ENCODE measurements at places on chromosomes 2 and 18. TPM values are rescaled to one million over a fixed set of nuclear protein-coding genes. Genes with fewer than 3 reads are reported as not detected.
A peak's percentile ranks its signal among the peaks of the same experiment; 100 is the strongest.

- H3K27me3 ChIP-seq, result no peaks in the 10 kb centered on the region
- no peaks in the 10 kb centered on the region for H3K36me3 ChIP-seq
- H3K27ac ChIP-seq, result peak overlapping the region; percentile 80
- H3K4me1 ChIP-seq, result peaks cover 5% of the 10 kb centered on the region
Observed at GRCh38 chr2:151543876-151544275, 134.2 kb downstream of the RIF1 start.

- H3K27ac ChIP-seq, result no peak overlapping the region
- H3K27me3 ChIP-seq, result no peaks in the 10 kb centered on the region
- no peak overlapping the region for H3K4me3 ChIP-seq
- no peaks in the 10 kb centered on the region for H3K4me1 ChIP-seq
- H3K36me3 ChIP-seq, result no peaks in the 10 kb centered on the region
Observed at GRCh38 chr2:235858881-235859280, 309.3 kb downstream of the GBX2 start.

The ERICH2 gene
- not detected for total RNA-seq

DNA sequence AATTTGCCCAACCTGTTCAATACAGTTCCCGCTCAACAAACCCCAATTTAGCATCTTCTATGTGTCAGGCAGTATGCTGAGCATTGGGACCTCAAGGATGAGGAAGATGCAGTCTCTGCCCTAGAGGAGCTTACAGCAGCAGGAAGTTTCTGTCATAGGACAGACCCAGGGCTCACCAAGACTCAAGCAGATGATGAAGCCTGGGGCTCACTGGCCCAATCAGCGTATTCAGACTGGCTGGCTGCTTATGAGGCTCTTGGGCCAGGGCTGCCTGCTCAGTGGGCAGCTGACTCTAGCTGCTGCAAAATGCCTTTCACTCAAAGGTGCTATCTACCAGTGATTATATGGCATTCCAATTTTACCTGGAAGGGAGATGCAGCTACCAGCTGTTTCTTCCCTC is 2.1 kb downstream of the FAM178B start:
- H3K27ac ChIP-seq, result no peak overlapping the region
- H3K4me1 ChIP-seq, result no peaks in the 10 kb centered on the region

DNA sequence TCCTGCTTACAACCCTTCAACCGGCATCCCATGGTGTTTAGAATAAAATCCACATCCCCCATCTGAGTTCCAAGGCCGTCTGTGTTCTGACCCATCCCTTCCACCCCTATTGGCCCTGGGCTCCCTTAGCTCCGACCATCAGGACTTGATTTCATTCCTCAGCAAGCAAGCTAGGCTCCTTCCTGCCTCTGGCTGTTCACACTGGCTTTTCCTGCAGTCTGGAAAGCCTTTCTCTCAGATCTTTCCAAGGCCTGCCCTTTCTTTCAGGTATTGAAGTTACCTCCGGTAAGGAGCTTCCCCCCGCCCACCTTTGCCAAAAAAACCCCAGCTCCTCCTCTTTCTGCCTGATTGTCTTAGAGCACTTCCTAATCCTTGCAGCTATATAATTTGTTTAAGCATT is 86.8 kb downstream of the CLIP4 start:
- no peaks in the 10 kb centered on the region for H3K27me3 ChIP-seq
- H3K27ac ChIP-seq, result no peak overlapping the region
- no peaks in the 10 kb centered on the region for H3K36me3 ChIP-seq
- H3K4me1 ChIP-seq, result peaks cover 7% of the 10 kb centered on the region
- H3K4me3 ChIP-seq, result no peak overlapping the region

The CLEC4F gene
- not detected for total RNA-seq

- H3K27ac ChIP-seq, result no peak overlapping the region
- H3K27me3 ChIP-seq, result no peaks in the 10 kb centered on the region
- no peak overlapping the region for H3K4me3 ChIP-seq
- DNase-seq, result no peak
- no peaks in the 10 kb centered on the region for H3K36me3 ChIP-seq
Observed at GRCh38 chr2:179266271-179266670, 1.6 kb upstream of the SESTD1 start.

The C2orf66 gene
- not detected for total RNA-seq

GRCh38 chr2:128494307-128494639 is 175.6 kb upstream of the HS6ST1 start:
- H3K36me3 ChIP-seq, result no peaks in the 10 kb centered on the region
- no peaks in the 10 kb centered on the region for H3K4me1 ChIP-seq
- H3K27ac ChIP-seq, result no peak overlapping the region
- H3K27me3 ChIP-seq, result no peaks in the 10 kb centered on the region
- no peak overlapping the region for H3K4me3 ChIP-seq
- DNase-seq, result no peak

The GREB1 gene
- total RNA-seq, result 4.2 TPM

The VWC2L gene
- total RNA-seq, result not detected

The RSAD2 gene
- total RNA-seq, result 1.9 TPM

DNA sequence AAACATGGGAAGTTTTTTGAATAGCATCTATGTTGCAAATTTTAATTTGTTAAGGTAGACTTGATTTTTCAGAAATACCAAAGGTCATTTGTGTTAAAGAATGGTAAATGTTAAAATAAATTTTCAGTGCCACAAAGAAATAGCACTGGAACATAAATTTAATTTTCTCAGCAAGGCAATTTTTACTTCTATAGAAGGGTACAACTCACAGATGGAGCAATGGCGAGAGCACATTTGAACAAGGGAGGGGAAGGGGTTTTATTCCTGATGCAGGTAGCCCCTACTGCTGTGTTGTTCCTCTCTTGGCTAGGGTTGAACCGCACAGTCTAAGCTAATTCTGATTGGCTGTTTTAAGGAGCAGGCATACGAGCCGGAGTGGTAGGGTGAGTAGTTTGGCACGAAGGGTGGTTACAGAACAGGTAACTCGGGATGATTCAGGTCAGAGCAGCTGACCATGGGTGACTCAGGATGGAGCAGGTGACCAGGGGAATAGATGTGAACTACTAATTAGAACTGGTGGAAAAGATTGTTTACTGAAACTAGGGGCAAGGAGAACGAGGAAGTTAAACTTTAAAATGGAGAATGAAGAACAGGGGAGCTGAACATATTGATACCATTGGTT is 50.1 kb upstream of the PSME4 start:
- no peaks in the 10 kb centered on the region for H3K27me3 ChIP-seq
- no peak overlapping the region for H3K4me3 ChIP-seq
- peaks cover 17% of the 10 kb centered on the region for H3K4me1 ChIP-seq
- H3K27ac ChIP-seq, result no peak overlapping the region

DNA sequence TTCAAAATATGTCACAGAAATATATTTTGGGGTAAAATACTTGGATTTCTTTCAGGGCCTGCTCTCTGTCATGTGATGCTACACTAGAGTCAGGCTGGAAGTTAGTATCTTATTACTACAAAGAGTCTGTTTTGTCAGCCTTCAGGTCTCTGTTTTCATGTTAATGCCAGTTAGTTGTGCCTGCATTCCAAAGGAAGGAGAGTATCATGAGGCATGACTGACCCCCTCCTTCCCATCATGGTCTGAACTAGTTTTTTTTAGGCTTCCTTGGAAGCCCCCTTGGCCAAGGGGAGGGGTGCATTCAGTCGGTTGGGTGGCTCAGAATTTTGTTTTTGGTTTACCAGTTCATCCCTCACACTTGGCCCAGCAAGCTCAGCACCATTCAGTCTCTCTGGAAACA is 318.0 kb downstream of the ALK start:
- H3K27me3 ChIP-seq, result no peaks in the 10 kb centered on the region
- H3K4me3 ChIP-seq, result no peak overlapping the region
- no peak for DNase-seq
- no peaks in the 10 kb centered on the region for H3K36me3 ChIP-seq

DNA sequence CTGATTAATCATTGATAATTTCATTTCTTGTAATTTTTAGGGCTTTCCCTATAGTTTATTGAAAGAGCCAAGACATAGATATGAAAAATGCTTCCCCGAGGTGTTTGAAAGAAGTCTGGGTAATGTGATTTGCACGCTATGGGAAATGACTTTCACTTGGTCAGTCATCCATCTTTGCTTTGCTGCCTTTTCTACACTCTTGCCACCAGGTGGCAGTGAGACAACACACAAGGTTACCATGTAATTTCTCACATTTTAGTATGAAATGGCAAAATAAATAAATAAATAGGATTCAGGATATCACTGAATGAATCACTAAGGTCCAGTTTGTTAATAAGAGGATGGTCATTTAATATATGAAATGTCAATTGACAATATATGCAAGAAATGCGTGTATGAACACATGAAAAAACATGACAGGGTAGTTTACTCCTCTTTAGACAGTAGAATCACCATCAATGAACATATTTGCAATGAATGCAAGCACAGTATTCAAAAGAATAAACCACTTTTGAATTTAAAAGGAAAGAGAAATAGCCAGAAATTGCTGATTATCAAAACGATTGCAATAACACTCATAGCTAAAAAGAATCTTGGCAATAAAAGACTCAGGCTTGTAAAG is 52.2 kb upstream of the KCNH7 start:
- H3K27ac ChIP-seq, result no peak overlapping the region
- no peak overlapping the region for H3K4me3 ChIP-seq
- H3K36me3 ChIP-seq, result no peaks in the 10 kb centered on the region

GRCh38 chr18:68893354-68893753 is 95.5 kb downstream of the CCDC102B start:
- DNase-seq, result no peak
- H3K36me3 ChIP-seq, result no peaks in the 10 kb centered on the region
- H3K27ac ChIP-seq, result no peak overlapping the region
